ENCODE measurements at places on chromosomes 7 and 10. TPM values are rescaled to one million over a fixed set of nuclear protein-coding genes. Genes with fewer than 3 reads are reported as not detected.

- DNase-seq: no peak
Measured at GRCh38 chr7:39186671-39187070, 209.0 kb downstream of the POU6F2 start.

The CREB5 gene
- 9.1 TPM for total RNA-seq

- DNase-seq: no peak
Measured at GRCh38 chr7:22932896-22933295, 81.0 kb downstream of the HYCC1 start.

The TYW1B gene
- 12.8 TPM for total RNA-seq

DNA sequence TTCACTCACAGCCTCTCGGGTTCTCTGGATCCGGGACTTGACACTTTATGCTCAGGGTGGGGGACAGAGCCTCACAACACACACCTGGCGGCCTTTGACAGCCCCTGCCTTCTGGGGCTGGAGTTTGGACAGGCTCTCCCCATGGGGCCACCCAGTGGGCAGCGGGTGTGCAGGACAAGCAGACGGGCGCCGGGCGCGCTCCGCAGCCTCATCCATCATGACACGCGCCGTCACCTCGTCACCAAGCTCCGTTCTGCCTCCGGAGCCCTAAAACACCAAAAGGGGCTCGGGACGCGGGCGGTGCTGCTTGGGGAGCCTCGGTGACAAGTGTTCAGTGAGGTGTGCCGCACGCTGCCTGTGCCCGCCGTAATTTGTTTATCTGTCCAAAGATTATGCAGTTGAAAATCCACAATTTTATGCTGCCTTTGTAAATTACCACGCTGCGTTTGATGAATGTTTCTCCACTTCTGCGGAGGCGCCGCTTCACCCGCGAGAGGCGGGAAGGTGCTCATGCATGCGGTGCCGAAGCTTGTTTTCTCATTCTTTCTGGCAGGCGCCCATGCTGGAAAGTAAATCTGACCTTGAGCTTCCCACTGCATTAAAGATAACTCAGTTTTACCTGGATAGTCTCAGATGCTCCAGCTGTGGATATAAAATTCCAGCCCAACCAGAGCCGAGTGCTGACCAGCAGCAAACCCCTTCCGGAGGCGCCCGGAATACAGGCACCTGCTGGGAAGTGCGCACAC, 6.2 kb downstream of the NKX6-2 start:
- no peak for DNase-seq

GRCh38 chr7:70343519-70343918, 745.2 kb downstream of the AUTS2 start:
- no peak for DNase-seq

The SPDYE5 gene
- not detected for total RNA-seq

DNA sequence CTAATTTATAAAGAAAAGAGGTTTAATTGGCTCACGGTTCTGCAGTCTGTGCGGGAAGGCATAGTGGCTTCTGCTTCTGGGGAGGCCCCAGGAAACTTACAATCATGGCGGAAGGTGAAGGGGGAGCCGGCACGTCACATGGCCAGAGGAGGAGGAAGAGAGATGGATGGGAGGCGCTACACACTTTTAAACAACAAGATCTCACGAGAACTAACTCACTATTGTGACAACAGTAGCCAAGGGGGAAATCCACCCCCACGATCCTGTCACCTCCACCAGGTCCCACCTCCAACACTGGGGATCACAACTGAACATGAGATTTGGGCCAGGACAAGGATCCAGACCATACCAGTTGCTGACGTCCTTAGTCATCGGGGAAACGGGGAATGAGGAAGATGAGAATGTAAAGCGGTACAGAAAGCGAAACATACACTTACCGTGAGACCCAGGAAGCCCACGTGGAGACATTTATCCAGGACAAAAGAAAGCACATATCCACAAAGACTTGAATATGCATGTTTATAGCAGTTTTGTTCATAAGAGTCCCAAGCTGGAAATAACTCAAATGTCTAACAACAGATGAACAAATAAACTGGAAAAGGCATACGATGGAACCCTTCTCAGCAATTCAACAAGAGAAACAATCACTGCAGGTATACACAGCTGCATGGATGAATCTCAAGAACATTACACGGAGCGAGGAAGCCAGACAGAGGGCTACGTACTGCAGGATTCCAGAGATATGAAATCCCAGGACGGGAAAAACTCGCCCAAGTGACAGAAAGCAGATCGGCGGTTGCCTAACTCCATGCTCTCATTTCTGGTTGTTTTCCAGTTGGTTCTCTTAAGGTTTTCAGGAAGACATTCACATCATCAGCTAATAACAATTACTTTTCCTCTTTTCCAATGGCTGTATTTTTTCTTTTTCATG, 26.2 kb upstream of the INPP5A start:
- DNase-seq: no peak

The MYH16 gene
- not detected for total RNA-seq

- DNase-seq: no peak
Measured at GRCh38 chr7:135447748-135448147, 62.2 kb downstream of the CNOT4 start.

The LRIT1 gene
- not detected for total RNA-seq

DNA sequence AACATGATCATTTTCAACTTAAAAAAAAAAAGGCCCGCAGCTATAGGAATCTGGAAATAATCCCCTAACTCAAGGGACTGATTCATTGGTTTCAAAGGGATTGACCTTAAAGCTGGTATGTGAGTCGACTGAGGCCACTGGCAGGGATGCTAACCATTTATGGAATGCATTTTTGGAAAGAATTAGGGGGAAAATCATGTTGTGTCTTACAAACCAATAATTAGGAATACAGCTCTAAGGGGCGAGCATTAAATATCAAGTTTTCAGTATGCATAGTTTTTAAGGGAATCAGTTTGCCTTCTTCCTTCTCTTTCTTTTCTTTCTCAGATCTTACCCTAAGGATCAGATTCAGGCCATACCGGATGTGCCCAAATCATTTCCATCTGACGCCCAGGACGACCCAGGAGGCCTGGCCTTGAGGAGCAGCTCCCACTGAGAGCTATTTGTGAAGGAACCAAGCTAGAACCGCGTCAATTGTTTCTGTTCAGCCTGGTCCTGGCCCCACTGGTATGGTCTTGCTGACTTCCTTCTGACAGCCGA, 48.7 kb downstream of the BPGM start:
- no peak for DNase-seq

GRCh38 chr7:26813432-26813831, 51.0 kb downstream of the SKAP2 start:
- DNase-seq: peak; percentile 42

The TMEM225B gene
- 0.27 TPM for total RNA-seq

DNA sequence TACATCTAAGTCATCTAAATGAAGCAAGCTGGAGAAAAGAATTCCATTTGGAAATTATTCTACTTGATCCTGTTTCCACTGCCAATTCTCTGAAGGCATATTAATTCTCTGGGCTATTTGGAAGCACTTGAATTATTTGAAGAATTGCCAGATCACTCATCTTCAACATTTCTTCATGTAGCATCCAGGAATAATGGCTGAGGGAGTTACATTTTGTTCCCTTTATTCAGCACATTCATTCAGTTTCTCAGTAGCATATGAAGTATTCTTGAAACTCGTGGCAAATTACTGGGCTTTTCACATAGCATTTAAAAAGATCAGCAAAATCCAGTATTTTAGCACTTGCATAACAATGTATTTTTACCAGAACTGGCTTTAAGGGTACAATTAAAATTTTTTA, 127.1 kb upstream of the VIPR2 start:
- DNase-seq: no peak

The SPAM1 gene
- total RNA-seq: not detected

DNA sequence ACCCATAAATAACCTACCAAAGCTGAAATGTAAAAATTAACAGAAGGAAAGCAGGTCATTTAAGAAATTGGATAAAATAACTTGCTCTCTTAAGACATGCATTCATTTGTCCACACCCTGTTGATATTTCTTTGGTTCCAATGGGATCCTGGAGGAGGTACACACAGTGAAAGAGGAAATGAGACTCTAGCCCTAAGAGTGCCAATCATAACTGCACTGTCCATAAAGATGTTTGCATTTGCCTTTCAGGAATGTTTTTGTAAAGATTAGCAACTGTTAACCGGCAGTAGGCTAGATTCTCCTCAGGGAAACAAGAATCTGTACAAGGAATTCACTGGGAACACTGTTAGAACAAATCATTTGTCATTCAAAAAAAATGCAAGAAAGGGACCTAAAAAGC, 61.0 kb downstream of the MEOX2 start:
- peak; percentile 4 for DNase-seq

Measured in Caco-2 (cell line).